ENCODE measurements at places on chromosomes 12 and 14. TPM values are rescaled to one million over a fixed set of nuclear protein-coding genes. Genes with fewer than 3 reads are reported as not detected.

The KRT72 gene
- total RNA-seq, result not detected

The ABCB9 gene
- 9.7 TPM for total RNA-seq

GRCh38 chr14:79829405-79830166 is 381.7 kb downstream of the DIO2 start:
- peak; percentile 17 for DNase-seq

DNA sequence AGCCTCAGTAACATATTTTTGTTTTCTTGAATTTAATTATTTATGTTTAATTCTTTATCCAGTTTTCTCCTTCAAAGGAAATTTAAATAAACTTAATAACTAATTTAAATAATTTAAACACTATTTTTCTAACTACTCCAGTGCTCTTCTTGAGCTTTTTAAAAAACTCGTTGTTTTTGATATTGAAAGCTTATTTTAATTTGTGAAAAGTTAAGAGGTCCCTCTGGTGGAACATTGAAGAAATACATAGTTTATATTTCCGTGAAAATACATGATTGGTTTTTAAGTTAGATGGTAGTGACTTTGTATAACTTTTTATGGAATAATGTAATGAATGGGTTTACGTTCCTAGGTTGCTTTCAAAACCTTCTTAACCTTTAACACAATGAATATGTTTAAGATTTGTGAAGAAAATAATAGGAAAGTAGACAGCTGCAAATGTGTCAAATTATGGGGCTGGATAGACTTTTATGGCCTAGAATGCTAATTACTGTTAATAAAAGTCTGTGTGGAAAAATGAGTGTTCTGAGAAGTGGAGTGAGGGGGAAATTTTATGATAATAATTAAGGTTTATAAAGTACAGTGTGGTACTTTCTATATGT is 45.9 kb upstream of the MSRB3 start:
- peak; percentile 44 for DNase-seq

- peak; percentile 83 for DNase-seq
Measured at GRCh38 chr14:73180385-73180805, 44.1 kb downstream of the PSEN1 start.

GRCh38 chr12:43737646-43738045 is 20.9 kb downstream of the PUS7L start:
- DNase-seq, result no peak

Data from cardiac muscle cell (in vitro differentiated cells and primary cell).